Activated CD4-positive, CD25-positive, alpha-beta regulatory T cell (primary cell): ENCODE measurements at places on chromosomes 1 and 21.
A peak's percentile ranks its signal among the peaks of the same experiment; 100 is the strongest.

GRCh38 chr1:157961805-157962762, 31.4 kb upstream of the KIRREL1 start:
- DNase-seq: no peak

DNA sequence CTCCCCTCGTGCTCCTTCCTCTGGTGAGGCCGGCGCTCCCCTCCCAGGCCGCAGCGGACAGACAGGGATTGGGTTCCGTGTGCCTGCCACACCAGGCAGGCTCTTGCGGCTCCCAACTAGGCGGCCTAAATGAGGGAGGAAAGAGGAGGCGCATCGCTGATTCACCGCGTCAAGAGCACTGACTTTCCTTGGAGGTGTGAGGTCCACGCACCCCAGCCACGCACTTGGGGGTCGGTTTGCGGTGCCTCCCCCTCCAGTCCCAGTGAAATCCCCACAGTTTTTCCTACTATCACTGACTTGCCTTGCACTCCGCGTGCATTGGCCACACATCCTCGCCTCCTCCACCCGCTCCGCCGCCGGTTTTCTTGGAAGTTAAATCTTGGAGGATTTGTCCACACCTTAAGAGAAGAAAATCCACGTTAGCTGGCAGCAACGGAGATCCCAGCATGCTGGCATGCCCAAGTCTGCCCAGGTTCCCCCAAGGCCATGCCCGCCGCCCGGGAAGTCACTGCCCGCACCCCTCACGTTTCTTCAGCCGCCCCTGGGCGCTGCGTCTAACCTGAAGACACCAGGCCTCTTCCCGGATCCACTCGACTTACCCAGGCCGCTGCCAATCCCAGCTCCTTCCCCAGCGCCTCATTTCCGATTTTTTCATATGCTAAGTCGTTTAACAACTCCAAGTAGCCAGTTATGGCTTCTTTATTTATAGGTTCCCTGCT, 1.1 kb upstream of the FOXD3 start:
- DNase-seq: no peak

GRCh38 chr21:26280148-26280547, 109.6 kb upstream of the APP start:
- no peak for DNase-seq

DNA sequence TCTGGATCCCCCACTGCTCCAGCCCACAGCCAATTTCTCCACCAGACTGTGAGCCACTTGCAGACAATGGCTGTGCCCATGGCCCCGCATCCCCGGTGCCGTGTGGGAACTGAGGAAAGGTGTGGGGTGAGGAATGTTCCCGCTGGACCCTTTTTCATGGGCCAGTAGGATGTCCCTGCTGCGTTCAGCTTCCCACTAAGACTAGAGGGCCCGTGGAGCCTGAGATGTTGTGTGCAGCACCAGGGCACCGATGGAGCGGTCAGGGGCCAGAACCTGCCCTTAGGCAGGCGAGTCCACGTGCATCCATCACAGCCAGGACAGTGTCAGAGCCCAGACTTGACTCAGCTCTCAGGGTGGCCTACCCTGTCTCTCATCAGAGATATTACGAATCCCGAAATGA, 105.7 kb upstream of the COL6A1 start:
- DNase-seq: no peak

- no peak for DNase-seq
Observed at GRCh38 chr21:20010691-20011200, 987.5 kb upstream of the NCAM2 start.

- no peak for DNase-seq
Observed at GRCh38 chr1:43978551-43979260, at the start of gene B4GALT2. Gene B4GALT2, plus strand, starts transcription at chr1:43979210. Its CDS starts 1,951 bp downstream, at chr1:43981161.

DNA sequence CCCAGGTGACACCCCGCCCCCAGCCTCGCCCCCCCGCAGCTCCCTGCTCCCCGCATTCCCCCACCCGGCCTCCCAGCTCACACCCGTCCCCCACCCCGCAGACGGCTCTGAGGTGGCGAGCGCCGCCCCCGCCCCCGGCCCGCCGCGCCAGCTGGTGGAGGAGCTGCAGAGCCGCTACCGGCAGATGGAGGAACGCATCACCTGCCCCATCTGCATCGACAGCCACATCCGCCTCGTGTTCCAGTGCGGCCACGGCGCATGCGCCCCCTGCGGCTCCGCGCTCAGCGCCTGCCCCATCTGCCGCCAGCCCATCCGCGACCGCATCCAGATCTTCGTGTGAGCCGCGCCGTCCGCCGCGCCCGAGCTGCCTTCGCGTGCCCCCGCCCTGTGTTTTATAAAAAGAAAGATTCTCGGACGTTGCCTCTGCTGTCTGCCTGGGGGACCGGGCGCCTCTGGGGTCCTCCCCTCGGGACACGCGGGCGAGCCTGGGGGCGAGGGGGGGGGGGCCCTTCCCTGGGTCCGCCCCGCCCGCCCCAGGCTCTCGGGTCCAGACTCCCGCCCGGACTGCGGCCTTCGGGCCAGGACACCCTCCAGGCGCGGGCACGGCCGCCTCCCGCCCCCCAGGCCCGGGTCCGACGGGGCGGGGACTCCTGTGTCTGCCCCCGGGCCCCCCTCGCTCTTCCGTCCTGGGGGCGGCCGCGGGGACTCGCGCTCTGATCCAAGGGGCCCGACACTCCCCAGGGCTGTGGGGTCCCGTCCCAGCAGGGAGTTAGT, 1.6 kb upstream of the MMP23B start:
- peak; percentile 93 for DNase-seq

GRCh38 chr21:32248571-32249461, 30.0 kb downstream of the MIS18A start:
- DNase-seq: no peak

DNA sequence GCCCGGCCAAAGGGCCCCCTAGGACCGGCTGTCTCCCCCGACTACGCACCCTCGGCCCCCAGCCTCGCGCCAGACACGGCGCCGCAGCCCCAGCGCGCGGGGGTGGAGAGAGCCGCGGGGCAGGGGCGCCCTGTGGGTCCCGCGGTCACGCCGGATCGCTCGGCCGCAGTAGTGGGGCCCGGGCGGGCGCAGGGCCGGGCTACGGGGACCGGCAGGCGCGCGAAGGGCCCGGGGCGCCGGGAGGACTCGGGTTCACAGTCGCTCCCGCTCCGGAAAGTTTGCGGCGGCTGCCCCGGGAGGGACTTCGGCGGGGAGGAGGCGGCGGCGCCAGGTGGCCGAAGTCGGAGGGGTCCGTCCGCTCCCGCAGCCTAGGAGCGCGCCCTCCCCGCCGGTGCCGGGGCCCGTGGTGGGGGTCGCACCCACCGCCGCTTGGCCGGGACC, 7.1 kb upstream of the ZNF669 start:
- DNase-seq: no peak

GRCh38 chr1:154326546-154327465, 1.5 kb downstream of the ATP8B2 start:
- no peak for DNase-seq

- no peak for DNase-seq
Observed at GRCh38 chr21:34878940-34879339, 170.2 kb downstream of the RUNX1 start.

- no peak for DNase-seq
Observed at GRCh38 chr1:33532250-33532649, 59.8 kb downstream of the ZSCAN20 start.

DNA sequence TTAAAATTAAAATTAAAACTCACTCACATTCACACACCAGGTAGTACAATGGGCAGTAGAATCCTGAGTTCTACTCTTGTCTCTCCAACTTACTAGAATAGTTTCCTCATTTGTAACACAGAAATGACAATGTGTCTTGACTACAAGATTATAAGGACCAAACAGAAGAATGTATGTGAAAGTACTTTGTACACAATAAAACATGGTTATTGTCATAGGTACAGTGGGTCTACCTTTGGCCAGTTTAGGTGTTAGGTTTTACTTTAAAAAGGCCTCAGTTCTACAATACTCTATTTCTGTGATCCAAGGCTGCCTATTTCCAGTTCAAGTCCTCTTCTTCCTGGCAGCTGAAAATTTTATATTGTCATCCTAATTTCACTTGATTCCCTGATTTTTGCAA, 50.2 kb downstream of the LUZP1 start:
- no peak for DNase-seq
